ENCODE measurements at places on chromosomes 5 and 9.

DNA sequence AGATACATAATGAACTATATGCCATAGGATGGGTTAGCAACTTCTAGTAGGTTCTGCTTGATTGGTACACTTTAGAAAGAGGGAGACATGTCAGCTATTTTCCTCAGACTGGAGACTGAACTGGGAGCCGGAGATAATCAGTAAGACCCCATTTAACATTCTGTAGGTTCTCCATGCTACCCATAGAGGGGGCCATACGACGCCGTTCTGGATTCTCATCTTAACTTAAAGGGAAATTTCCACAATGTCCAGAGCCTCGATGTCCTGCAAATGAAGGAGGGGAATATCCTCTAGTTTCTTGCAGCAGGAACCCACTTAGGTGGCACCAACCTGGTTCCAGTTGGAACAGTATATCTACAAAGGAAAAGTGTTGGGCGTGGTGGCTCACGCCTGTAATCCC, 22.3 kb upstream of the NPM1 start:
- DNase-seq: no peak

DNA sequence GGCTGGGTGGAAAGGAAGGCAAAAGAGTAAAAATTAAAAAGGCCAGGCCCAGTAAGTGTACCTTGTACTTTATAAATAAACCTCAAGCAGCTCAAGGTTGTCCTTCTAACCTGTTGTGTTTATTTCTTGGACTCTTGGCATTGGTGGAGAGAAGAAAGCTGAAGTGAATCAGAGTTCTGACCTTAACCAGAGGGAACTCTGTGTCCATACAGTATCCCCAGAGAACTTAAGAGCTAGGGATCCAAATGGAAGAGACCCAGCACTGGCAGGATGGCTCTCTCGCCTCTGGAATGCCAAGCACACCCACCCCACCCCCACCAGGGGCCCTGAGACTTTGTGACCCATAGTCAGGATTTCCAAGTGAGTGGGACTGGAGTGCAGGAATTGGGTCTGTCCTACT, 14.2 kb downstream of the NUDT2 start:
- DNase-seq: no peak

DNA sequence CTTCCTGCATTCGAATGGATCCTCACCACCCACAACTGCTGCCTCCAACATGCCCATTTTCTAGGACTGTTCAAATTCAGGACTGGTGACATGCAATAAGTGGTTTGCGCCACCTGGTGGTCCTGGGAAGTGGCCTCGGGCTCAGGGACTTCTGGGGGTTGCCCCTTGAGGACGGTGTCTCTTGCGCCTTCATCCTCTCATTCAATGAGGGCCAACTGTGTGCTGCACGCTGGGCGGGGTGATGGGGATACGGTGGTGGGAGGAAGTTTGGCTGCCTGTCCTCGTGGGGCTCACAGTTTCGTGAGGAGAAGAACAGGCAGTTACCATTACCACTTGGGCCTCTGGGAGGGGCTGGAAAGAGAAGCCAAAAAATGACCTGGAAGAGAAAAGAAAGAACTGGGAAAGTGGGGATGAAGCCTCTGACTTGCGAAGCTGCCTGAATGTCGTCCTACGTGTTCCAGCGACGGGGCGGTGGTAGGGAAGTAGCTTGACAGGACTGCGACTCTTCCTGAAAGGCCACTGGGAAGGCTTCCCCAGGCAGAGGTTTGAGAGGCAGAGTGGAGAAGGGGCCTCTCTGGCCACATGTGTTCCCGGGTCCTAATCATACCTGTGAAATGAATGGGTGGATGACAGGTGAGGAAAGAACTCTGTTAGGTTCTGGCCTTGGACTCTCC, 49.0 kb downstream of the PSD2 start:
- peak; percentile 22 for DNase-seq

DNA sequence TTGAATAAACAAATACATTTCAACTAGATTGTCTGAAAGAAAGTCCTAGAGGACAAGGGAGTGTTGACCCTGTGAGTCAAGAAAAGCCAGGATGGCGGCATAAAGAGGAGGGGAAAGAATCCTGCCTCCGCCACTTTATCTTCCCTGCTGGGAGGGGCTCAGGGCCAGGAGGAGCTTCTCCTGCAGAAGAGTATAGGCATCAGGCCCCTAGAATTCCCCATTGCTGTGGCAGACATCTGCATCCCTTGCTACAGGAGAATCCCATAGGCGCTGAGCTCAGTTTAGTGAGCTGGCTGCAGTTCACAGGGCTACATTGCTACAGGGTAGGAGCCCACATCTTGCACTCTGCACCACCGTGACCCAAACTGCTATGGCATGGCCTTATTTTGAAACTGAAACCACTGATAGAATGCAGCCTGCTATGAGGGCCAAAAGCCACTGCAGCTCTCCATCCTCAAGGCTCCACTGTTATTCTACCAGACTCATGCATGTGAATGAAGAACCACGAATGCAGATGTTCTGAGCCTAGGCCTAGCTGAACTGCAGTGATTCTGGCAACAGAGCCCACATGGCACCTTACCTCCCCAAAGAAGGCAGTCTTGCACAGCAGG, 941.4 kb upstream of the CTNND2 start:
- no peak for DNase-seq

DNA sequence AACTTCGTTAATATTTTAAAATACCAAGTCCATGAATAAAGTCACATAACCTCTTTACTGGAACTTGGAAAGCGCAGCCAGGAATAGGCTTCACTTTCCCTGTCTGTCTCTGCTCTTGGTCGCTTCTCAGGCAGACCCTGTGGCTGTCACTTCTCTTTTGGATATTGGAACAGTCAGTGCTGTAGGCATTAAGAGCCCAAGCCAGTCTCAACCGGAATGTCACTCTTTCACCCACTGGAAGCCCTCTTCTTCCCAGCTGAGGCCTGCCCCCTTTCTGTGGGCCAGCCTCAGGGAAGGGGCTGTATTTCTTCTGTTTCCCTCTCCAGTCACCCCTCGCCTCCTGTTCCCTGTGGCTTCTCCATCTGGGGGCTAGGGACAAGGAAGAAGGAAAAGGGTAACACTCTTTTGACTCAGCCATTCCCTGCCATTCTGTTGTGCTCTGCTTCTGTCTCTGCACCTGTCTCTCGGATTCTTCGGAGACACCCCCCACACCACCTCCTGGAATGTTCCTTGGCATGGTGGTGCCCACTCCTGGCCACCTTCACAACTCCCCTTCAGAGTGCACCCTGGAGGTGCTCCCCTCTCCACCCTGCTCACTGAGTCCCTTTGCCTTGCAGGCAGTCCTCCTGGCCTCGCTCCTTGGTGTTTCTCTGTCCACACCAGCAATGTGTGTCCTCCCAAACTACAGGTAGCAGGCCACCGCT, 103.4 kb downstream of the TRIO start:
- no peak for DNase-seq

DNA sequence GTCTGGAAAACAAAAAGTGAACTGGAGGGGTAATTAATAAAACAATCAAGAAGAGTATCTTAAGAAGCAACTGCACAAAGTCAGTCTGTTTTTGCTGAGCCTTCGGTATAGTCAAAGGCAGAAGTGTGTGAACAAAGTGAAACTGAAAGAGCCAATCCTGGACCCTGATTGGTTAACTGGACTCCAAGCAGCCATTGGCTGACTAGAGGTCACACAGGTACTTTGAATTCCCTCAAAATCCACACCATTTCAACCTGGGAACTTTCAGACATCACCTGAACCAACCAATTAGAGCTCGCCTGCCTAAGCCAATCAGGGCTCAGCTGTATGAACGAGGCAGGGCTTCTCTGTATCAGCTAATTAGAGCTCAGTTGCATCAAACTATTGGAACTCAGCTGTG, 286.7 kb downstream of the TLE4 start:
- DNase-seq: peak; percentile 40
